ENCODE measurements at places on chromosomes 13 and 19.

- DNase-seq = no peak
Observed at GRCh38 chr13:36355632-36356031, 9.4 kb upstream of the SPART start.

DNA sequence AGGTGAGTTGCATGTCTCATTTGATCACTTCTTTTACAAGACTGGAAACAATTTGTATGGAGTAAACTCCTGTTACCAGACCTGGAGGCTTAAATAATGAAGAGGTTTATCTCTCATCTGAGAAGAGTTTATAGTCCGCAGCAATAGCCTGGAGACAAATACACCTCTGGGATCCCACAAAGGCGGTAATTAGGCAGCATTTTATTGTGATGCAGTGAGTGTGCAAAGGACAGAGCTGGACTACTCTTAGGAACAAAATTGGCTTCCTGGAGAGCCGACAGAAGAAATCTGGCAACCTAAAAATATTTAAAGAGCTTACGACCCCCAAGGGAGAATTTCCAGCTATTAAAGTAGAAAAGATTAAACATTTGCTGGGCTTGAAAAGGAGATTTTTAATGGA lies 11.8 kb upstream of the KATNAL1 start:
- DNase-seq = no peak

DNA sequence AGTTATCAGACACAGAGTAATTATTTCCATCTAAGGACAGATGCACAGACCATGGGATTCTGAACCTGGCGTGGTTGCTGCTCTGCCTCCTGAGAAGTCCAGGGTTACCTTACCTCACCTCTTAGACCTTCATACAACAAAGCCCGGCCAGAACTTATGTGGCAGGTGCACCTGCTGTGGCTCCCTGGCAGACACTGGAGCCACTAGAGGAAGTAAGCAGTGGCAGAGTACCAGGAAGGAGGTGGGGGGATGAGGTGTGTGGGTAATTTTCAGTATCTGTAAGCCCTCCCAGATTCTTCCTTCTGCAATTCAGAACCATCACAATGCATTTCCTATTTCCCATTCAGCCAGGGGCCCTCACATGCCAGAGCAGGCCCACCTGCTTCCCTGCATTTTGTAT lies 106.1 kb upstream of the DOCK9 start:
- no peak for DNase-seq

DNA sequence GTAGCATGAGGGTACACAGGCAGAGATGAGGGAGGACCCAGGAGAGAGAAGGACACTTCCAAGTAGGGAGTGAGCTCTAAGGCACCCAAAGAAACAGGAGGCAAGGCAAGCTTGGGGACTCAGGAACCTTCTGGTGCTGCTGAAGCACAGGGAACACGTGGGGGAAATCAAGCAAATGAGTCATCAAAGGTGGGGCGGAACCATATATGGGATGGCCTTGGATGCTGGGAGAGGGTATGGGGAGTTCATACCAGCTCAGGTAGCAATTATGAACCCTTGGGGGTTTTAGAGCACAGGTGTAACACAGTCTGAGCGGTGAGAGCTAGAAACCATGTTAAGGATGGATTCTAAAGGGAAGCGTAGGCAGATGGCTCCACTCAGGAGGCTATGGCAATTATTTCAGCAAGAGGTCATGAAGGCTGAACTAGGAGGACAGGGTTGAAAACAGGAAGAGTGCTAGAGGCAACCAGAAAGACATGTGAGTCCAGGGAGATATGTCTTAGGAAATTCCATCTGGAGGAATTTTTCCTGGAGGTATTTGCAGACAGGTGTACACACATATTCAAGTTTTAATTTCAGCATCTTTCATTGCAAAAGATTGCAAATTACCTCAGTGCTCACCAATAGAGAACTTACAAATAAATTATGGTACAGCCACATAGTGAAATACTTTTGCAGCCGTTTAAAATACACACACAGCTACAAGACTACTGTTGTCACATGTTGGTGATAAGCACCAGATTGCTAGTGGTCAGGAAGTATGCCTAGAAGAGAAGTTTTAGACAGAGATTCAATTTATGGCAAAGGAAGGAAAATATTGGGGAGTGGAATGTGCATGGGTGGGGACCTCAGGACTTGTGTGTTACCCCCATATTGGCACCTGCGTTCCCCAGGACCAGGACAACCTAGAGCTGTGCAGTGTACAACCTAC lies 77.0 kb downstream of the STARD13 start:
- DNase-seq = no peak

DNA sequence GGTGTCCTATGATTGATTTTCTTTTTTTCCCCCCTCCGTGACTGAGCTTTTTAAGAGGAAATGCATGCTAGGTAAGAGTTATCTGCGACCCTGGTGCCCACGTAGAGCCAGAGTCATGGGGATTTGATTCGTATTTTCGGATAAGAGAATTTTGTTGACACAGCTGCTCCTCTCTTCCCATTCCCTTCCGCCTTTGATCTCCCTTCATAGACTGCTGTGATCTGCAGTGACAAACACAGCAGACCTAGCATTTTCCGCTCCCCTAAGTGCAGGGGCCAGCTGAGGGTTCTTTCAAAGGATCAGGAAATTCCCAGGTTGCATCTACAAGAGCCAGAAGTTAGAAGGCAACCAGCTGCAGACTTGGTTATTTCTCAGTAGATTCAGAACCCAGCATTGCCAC lies 70.5 kb downstream of the ZNF568 start:
- DNase-seq = no peak

GRCh38 chr13:75738841-75739240 lies 102.7 kb downstream of the LMO7 start:
- no peak for DNase-seq

GRCh38 chr13:102703726-102704035 lies 8.8 kb upstream of the METTL21C start:
- DNase-seq = no peak

GRCh38 chr13:26476111-26476781 lies 81.2 kb upstream of the WASF3 start:
- DNase-seq = peak; percentile 61
